ENCODE measurements at places on chromosomes 13 and 19.

- DNase-seq = no peak
Observed at GRCh38 chr19:4064149-4064495, 2.6 kb downstream of the ZBTB7A start.

- no peak for DNase-seq
Observed at GRCh38 chr13:47129461-47129860, 232.6 kb upstream of the HTR2A start.

DNA sequence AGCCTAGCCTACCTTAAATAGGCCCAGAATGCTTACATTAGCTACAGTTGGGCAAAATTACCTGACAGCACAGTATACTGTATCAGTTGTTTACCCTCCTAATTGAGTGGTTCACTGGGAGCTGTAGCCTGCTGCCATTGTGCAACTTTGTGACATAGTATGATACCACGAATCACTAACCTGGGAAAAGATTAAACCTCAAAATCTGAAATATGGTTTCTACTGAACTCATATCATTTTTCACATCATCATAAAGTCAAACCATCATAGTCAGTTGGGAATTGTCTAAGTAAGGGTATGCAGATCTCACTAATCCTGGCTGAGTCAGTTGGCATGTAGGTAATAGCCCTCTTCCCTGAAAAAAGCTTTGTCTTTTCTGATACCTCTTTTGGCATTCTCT, 9.2 kb downstream of the PAN3 start:
- no peak for DNase-seq

GRCh38 chr19:18203408-18203862, 407 bp downstream of the RAB3A start:
- DNase-seq = no peak

GRCh38 chr19:12984143-12984627, 11.1 kb upstream of the NFIX start:
- no peak for DNase-seq

GRCh38 chr13:34265046-34265679, 447.2 kb downstream of the RFC3 start:
- no peak for DNase-seq

DNA sequence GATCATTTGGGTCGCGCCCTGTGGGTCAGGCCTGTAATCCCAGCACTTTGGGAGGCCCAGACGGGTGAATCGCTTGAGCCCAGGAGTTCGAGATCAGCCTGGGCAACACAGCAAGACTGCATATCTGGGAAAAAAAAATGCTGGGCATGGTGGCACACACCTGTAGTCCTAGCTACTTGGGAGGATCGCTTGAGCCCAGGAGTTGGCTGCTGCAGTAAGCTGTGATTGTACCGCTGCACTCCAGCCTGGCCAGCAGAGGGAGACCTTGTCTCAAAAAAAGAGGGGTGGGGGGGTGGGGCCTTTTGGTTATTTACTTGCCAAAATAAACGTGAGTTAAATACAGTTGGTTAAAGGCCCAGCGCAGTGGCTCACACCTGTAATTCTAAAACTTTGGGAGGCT, 9.8 kb upstream of the ZNF544 start:
- DNase-seq = no peak

DNA sequence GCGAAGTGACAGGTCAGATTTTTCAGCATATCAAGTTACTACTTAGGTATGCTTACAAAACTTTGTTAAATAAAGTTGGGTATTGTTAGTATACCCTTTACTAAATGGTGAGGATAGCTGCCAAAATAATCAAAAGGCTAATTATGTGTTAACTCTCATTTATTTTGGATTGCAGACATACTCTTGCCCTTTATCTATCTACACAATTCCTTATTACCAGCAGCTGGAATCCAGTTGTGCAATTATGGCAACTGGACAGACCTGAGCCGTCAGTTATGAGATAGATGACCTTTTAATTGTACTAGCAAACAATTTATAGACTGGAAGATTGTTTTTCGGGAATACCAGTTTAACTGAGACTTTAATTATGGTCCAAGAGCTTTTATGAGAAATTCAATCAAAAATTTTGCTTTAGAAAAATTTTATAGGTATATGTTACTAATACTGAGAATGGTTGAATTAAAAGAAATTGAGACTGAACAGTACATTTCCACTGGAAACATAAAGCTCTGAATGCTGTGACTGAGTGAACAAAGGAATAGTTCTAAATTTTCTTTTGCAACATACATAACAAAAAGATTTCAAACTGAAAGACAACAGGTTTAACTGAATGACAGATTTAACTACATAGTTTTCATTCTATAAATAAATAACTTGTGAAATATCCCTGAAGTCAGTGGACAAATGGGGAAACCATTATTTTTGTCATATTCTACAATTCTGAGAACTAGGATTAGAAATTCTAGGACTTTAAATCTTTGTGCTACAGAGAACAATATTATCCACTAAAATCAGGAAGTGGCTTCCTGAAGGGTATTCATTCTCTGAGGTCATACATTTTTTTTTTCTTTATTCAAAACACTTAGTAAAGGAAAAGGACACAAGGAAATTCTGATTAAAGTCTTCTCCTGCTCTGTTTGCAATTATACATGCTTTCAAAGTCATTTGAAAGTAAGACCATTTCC, 97.4 kb downstream of the ZC3H13 start:
- no peak for DNase-seq

- DNase-seq = peak; percentile 33
Observed at GRCh38 chr13:27619728-27620376, 477 bp downstream of the LNX2 start.

DNA sequence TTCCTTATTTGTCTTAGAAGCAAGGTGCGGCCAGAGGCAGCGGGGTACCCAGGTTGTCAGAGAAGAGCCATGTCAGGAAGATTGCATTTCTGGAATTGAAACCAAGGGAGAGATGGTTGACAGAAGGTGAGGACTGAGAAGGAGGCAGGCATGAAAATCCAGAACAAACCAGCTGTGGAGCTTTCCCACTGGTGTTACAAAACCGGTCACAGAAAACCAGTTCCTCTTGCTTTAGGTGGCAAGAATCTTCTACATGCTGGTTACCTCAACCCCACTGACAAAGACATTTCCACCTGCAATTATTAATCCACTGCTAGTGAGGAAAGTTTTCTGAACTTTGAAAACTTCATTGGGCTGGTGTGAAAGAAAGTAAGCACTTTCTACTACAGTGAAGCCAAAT, 64.0 kb upstream of the MED4 start:
- DNase-seq = no peak

- DNase-seq = no peak
Observed at GRCh38 chr13:23399347-23399746, 34.2 kb downstream of the SACS start.

- DNase-seq = no peak
Observed at GRCh38 chr19:46250076-46250735, 20.7 kb downstream of the IGFL1 start.

- no peak for DNase-seq
Observed at GRCh38 chr19:28027116-28027515, 1185.8 kb downstream of the UQCRFS1 start.
